ENCODE measurements at places on chromosomes 5 and 9. TPM values are rescaled to one million over a fixed set of nuclear protein-coding genes. Genes with fewer than 3 reads are reported as not detected.
A peak's percentile ranks its signal among the peaks of the same experiment; 100 is the strongest.

POLK gene
- 31.4 TPM for total RNA-seq

GABRA1 gene
- total RNA-seq: not detected

PCDHGA8 gene
- 6.4 TPM for total RNA-seq

FOCAD gene
- 39.8 TPM for total RNA-seq

GRCh38 chr5:137718611-137719010 lies 17.3 kb downstream of the KLHL3 start:
- no peaks in the 10 kb centered on the region for H3K4me1 ChIP-seq
- no peaks in the 10 kb centered on the region for H3K27me3 ChIP-seq
- H3K27ac ChIP-seq: no peak overlapping the region
- no peak overlapping the region for H3K4me3 ChIP-seq
- H3K36me3 ChIP-seq: no peaks in the 10 kb centered on the region

GRCh38 chr9:95229230-95229915 lies 88.1 kb downstream of the FANCC start:
- no peak overlapping the region for H3K4me3 ChIP-seq
- no peaks in the 10 kb centered on the region for H3K36me3 ChIP-seq
- H3K27me3 ChIP-seq: no peaks in the 10 kb centered on the region
- no peak overlapping the region for H3K27ac ChIP-seq

DNA sequence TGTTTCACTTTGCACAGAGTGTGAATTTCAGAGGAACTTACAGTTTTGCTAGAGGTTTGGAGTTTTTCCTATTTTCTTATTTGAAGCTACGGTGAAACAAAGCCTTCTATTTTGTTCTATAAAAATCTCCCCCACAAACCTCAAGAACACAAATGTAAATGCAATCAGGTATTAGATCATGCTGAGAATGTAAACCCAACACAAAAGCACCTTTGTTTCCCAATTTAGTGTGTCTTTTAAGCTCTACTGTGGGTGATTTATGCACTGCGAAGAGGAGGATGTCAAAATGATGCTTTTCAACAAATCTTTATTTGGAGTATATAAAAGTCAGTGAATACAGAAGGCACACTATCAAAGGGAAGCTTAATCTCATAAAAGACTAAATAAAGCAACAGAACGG lies 4.3 kb upstream of the DRD1 start:
- H3K4me1 ChIP-seq: peaks cover 17% of the 10 kb centered on the region
- H3K27me3 ChIP-seq: no peaks in the 10 kb centered on the region
- H3K27ac ChIP-seq: no peak overlapping the region
- H3K4me3 ChIP-seq: no peak overlapping the region
- H3K36me3 ChIP-seq: no peaks in the 10 kb centered on the region
- DNase-seq: no peak

DNA sequence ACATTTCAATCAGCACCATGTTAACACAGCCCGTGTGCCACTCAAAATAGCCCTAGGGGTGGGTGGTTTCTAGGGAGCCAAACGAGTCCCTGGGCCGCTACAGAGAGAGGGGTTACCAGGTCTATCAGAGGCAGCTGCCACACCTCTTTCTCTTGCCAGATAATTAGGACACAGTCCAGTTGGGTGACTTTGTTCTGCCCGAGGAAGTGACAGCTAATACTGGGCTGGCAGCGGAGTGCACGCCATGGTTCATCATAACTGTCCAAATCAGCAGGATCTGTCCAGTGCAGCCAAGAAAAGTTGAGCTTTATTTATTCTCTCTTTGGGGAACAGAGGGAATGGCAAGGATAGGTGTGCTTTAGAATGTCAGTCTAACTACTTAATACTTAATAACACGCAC lies 583.8 kb downstream of the BRINP1 start:
- no peaks in the 10 kb centered on the region for H3K36me3 ChIP-seq
- no peaks in the 10 kb centered on the region for H3K27me3 ChIP-seq
- no peak overlapping the region for H3K4me3 ChIP-seq
- DNase-seq: no peak
- H3K4me1 ChIP-seq: no peaks in the 10 kb centered on the region

DNA sequence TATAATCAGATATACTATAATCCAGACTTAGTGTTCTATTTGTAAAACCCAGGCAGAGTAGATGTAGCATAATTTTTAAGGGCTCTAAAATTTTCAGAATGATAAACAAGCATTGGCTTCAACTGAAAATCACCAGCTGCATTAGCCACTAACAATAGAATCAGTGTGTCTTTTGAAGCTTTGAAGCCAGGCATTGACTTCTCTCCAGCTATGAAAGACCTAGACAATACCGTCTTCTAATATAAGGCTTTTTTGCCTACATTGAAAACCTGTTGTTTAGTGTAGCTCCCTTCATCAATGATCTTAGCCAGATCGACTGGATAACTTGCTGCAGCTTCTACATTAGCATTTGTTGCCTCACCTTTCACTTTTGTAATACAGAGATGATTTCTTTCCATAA lies 1877.3 kb upstream of the ACO1 start:
- no peaks in the 10 kb centered on the region for H3K4me1 ChIP-seq
- no peaks in the 10 kb centered on the region for H3K36me3 ChIP-seq
- no peak overlapping the region for H3K4me3 ChIP-seq
- DNase-seq: no peak
- H3K27ac ChIP-seq: no peak overlapping the region

GRCh38 chr5:102223542-102224477 lies 72.3 kb downstream of the SLCO4C1 start:
- H3K27me3 ChIP-seq: no peaks in the 10 kb centered on the region
- no peaks in the 10 kb centered on the region for H3K36me3 ChIP-seq
- H3K4me3 ChIP-seq: no peak overlapping the region
- no peaks in the 10 kb centered on the region for H3K4me1 ChIP-seq

- DNase-seq: no peak
- H3K27me3 ChIP-seq: no peaks in the 10 kb centered on the region
- H3K36me3 ChIP-seq: no peaks in the 10 kb centered on the region
Observed at GRCh38 chr5:147098233-147098790, 136.5 kb upstream of the STK32A start.

DNA sequence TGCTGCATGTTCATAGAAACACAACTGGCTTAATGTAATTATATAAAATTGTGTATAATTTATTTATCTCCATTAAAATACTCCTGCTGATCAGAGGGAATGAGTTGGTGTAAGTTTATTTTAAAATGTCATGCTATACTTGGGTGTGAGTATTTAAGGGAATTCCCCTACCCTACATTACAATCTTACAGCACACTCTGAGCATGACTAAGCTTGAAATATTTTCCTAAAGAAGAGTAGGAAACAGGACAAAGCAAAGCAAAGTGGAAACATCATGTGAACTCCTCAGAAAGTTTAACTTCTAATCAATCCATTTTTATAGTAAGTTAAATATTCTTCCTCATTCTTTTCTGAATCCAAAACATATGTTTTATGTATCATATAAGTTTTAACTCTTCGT lies 1271.3 kb downstream of the EFNA5 start:
- no peak overlapping the region for H3K27ac ChIP-seq
- no peaks in the 10 kb centered on the region for H3K27me3 ChIP-seq
- H3K4me3 ChIP-seq: no peak overlapping the region
- no peaks in the 10 kb centered on the region for H3K36me3 ChIP-seq
- H3K4me1 ChIP-seq: no peaks in the 10 kb centered on the region

- no peak for DNase-seq
- H3K4me3 ChIP-seq: no peak overlapping the region
- H3K36me3 ChIP-seq: no peaks in the 10 kb centered on the region
- H3K27ac ChIP-seq: no peak overlapping the region
Observed at GRCh38 chr5:74356009-74356695, 284.4 kb downstream of the ENC1 start.

DNA sequence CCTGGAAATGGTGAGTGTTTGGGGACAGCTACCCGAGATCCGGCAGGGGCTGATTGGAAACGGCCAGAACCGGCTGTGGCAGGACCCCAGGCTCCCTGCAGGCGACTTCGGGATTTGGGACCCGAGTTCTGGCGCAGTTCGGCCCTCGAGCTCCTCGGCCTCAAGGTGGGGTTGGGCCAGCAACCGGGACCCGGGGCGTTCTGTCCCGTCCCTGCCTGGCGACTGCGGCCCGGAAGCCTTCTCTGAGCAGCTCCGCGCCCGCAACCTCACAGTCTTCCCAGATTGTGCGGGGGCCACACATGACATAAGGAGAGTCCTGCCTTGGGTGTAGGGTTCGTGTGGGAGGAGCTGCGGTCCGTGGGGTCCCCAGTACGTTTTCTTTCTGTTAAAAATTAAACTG lies 23.2 kb upstream of the NEURL1B start:
- peak overlapping the region; percentile 59 for H3K27ac ChIP-seq
- no peak overlapping the region for H3K4me3 ChIP-seq
- no peaks in the 10 kb centered on the region for H3K4me1 ChIP-seq

- no peak for DNase-seq
- no peaks in the 10 kb centered on the region for H3K27me3 ChIP-seq
- H3K4me1 ChIP-seq: no peaks in the 10 kb centered on the region
Observed at GRCh38 chr5:19240170-19240569, 747.8 kb downstream of the CDH18 start.

DNA sequence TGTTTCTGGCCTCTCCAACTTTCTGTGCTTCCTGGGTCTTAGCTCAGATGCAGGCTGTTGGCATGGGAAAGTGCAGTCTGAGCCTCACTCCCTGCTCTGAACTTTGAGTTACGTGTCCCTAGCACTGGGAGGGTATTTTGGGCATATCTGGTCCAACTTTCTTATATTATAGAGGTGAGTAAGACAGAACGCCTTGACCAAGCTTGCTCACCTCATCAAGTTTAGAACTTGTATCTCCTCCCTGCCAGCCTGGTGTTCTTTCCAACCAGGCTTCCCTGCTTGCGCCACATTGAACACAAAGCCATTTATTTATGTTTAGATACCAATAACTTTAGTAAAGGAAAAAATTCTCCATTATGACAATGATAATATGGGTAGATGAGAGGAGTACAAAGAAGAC lies 33.2 kb downstream of the TNC start:
- DNase-seq: no peak
- no peak overlapping the region for H3K27ac ChIP-seq
- H3K4me3 ChIP-seq: no peak overlapping the region
- no peaks in the 10 kb centered on the region for H3K27me3 ChIP-seq

GRCh38 chr5:172403189-172403796 lies 51.0 kb downstream of the SH3PXD2B start:
- no peak overlapping the region for H3K4me3 ChIP-seq
- no peaks in the 10 kb centered on the region for H3K27me3 ChIP-seq
- H3K27ac ChIP-seq: peak overlapping the region; percentile 98
- H3K4me1 ChIP-seq: peaks cover 66% of the 10 kb centered on the region
- DNase-seq: peak; percentile 92
- H3K36me3 ChIP-seq: no peaks in the 10 kb centered on the region

DNA sequence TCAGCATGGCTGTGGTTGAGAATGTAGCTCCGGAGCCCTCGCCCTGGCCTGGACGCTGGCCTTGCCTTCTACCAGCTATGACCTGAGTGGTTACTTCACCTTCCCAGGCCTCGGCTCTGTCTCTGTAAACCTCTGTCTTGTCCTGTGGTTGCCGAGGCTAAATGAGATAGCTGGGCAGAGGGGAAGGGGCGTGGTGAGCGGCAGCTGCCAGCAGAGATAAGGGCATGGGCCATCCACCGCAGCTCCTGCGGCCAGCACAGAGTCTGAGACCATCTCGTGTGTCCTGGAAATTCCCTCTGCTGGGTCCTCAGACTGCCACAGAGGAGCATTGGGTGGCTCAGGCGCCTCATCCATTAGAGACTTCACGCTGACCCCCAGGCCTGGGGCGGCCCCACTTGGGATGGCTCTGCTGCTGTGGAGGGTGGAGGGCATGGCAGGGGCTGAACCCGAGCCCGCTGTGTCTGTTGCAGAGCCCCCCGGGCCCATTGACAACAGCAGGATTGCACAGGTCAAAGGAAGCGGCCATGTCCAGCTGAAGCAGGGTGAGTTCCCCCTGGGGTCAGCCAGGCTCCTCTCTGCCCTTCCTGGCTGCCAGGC lies 43.9 kb downstream of the USP20 start:
- DNase-seq: no peak
- no peaks in the 10 kb centered on the region for H3K27me3 ChIP-seq
- peaks cover 9% of the 10 kb centered on the region for H3K36me3 ChIP-seq
- no peak overlapping the region for H3K4me3 ChIP-seq

GRCh38 chr5:138989720-138990119 lies 114.6 kb upstream of the LRRTM2 start:
- no peaks in the 10 kb centered on the region for H3K36me3 ChIP-seq
- no peaks in the 10 kb centered on the region for H3K4me1 ChIP-seq

DNA sequence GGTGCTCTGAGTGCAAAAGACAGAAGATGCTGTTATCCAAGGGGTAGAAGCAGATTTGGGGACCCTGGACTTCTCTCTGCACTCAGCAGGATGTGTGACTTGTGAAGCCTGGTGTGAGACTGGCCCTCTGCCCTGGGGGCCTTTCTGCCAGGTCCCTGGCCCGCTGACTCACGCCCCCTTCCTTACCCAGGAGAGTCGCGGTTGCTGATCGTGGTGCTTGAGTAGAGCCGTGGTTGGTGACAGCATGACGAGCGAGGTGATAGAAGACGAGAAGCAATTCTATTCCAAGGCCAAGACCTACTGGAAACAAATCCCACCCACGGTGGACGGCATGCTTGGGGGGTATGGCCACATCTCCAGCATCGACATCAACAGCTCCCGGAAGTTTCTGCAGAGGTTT lies 6.5 kb downstream of the NTMT1 start:
- H3K27me3 ChIP-seq: no peaks in the 10 kb centered on the region

GRCh38 chr5:59091965-59092364 lies 509.1 kb downstream of the RAB3C start:
- no peak overlapping the region for H3K27ac ChIP-seq
- no peak for DNase-seq
- no peaks in the 10 kb centered on the region for H3K36me3 ChIP-seq
- peaks cover 14% of the 10 kb centered on the region for H3K4me1 ChIP-seq

DNA sequence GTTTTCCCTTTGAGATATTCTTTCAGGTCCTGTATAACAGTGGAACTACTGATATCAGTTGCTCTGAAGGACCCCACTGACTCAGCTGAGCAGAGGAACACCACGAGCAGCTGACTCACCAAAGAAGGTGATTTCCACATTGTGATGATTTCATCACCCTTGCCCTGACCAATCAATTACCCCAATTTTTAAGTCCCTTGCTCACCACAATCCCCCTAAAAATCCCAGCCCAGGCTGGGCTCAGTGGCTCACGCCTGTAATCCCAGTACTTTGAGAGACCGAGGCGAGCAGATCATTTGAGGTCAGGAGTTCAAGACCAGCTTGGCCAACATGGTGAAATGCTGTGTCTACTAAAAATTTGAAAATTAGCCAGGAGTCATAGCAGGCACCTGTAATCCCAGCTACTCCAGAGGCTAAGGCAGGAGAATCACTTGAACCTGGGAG lies 125.3 kb upstream of the ABCA1 start:
- H3K27me3 ChIP-seq: no peaks in the 10 kb centered on the region
- H3K27ac ChIP-seq: no peak overlapping the region
- no peaks in the 10 kb centered on the region for H3K36me3 ChIP-seq
- no peak overlapping the region for H3K4me3 ChIP-seq
- H3K4me1 ChIP-seq: no peaks in the 10 kb centered on the region

- no peak overlapping the region for H3K27ac ChIP-seq
- no peak for DNase-seq
- H3K4me1 ChIP-seq: no peaks in the 10 kb centered on the region
- no peaks in the 10 kb centered on the region for H3K36me3 ChIP-seq
- no peak overlapping the region for H3K4me3 ChIP-seq
Observed at GRCh38 chr9:68419901-68420300, 63.5 kb downstream of the PGM5 start.

- no peaks in the 10 kb centered on the region for H3K36me3 ChIP-seq
- peak overlapping the region; percentile 74 for H3K27ac ChIP-seq
- no peak for DNase-seq
- H3K4me1 ChIP-seq: peaks cover 90% of the 10 kb centered on the region
- peak overlapping the region; percentile 3 for H3K4me3 ChIP-seq
- H3K27me3 ChIP-seq: no peaks in the 10 kb centered on the region
Observed at GRCh38 chr9:93468763-93469456, 15.5 kb upstream of the FAM120AOS start.
